Stimulated activated CD4-positive, alpha-beta T cell treated with anti-CD3 and anti-CD28 coated beads, Interleukin-12 subunit alpha, Interleukin-12 subunit beta, amount 100 ng/mL, for 4 hours (primary cell): ENCODE measurements at places on chromosomes 4 and X.

- no peak for DNase-seq
These were observed 387.3 kb downstream of the SPRY1 start for GRCh38 chr4:123783921-123784320.

GRCh38 chr4:148114436-148114835, 327.8 kb downstream of the NR3C2 start:
- no peak for DNase-seq

DNA sequence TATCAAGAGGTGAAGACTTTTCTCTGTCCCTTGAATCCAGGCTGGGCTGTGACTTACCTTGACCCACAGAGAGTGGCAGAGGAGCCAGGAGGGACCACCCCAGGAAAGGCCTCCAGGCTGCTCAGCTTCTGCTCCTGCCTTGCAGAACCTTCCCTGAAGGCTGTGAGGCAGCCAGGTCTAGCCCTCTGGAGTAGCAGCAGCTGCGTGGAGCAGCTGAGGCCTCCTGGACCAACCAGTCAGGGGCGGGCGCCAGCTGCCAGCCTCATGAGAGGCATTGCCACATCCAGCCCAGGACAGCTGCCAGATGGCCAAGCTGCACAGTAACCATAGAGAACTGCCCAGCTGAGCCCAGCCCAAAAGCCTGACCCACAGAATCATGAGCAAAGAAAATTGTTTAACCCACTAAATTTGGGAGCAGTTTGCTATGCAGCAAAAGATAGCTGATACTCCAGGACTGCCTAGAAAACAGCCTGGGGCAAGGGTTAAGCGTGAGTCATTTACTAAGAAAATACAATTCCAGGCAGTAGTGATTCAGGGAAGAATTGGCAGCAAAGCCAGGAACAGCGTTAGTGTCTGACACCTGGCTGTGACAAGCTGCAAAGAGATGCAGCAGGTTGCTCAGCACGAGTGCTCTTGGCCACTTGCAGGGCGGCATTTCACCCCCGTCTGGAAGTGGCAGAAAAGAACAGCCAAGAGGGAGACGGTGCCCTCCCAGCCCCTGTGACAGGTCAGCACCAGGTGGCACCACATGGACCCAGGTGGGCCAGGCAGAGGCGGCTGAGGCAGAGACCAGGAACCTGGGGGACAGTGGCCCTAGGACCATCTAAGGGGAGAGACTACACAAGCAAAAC, 14.7 kb upstream of the PDE6B start:
- DNase-seq = no peak

DNA sequence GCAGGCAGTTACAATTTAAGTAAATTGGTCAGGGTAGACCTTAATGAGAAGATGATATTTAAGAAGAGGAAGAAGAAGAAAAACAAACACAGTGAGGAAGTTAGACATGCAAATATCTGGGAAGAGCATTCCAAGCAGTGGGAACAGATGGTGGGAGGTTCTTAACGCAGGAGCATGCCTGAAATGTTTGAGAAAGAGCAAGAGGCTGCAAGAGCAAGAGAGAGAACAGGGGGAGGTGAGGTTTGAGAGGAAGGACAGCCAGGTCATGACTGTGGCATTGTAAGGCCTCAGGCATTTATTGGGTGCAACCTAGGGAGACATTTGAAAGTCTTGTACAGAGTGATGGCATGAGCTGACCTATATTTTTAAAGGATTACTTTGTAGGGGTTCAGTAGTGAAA, 136.0 kb downstream of the UGT8 start:
- DNase-seq = no peak

DNA sequence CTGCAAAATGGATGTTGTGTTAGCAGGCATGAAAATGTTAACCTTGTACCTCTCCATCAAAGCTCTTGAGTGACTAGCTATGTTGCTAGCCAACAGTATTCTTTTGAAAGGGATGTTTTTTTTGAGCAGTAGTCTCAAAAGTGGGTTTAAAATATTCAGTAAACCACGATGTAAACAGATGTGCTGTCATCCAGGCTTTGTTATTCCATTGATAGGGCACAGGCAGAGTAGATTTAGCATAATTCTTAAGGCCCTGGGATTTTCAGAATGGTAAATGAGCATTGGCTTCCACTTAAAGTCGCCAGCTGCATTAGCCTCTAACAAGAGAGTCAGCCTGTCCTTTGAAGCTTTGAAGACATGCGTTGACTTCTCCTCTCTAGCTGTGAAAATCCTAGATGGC, 18.4 kb downstream of the FGF2 start:
- no peak for DNase-seq

- no peak for DNase-seq
These were observed 1628.2 kb upstream of the IGFBP7 start for GRCh38 chr4:58738375-58738774.
